ENCODE measurements at places on chromosomes 2 and 18.

DNA sequence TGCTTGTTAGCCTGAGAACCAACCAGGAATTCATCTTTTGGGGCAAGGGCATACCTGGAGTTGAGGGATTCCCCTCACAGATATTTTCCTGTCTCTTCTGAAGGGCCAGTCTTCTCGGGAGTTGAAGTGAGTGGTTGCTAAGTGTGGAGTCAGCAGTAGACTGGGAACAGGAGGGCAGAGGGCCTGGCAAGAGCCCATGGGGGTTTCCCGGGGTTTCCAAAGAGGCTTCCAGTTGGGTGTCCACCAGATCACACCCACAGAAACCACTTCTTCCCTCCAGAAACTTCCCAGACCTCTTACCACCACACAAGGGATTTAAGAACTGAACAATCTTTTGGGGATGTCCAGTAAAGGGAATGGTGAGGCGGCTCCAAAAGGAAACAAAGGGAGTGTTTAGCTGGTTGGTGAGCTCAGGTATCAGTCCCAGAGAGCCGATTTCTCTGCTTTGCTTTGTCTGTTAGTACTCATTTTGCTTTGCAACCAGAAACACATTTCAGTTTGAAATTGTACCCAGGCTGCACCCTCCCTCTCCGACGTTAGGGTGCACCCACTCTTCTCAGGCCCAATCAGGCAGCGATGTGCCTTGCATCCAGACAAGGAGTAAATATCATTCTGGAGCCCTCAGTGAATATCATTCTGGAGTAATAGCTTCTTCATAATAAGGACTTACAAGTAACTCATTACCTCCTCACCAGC is 47.5 kb upstream of the SPATS2L start:
- no peak for DNase-seq

DNA sequence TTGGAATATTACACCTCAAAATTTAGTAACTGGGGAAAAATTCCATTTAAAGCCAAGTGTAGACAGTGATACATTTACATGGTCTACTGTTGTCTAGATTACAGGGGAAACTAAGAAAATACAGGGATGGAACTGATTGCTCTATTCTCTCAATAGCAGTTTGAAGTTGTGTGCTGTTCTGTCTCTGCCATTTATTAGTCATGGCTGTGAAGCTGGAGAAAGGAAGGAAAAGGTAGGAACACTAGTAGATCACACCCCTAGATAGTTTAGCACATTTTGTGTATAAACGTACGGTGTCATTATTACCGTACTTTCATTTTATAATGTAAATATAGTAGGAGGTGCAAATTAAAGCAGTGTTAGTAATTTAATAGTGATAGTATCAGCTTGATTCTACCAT is 170.5 kb downstream of the PHLPP1 start:
- DNase-seq, result no peak

DNA sequence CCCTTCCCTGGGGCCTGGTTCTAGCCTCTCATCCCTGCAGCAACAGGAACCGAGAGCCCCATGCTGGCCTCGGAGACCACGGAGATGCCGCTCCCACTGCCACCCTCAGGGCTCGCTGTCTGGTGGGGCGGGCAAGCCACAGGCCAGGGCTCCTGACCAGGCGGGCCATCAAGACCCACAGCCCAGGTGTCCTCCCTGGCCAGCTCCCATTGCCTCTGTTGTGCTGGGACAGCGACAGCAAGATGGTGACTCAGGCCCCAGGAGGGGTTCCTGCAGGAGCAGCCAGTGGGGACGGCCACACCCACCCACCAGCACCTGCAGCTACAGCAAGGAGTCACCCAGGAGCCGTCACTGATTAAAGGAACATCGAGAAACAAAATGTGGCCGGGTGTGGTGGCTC is 7.4 kb downstream of the KLHL30 start:
- DNase-seq, result no peak

- DNase-seq, result no peak
These were observed 73.6 kb upstream of the RTN4 start for GRCh38 chr2:55123851-55124269.

GRCh38 chr2:219300022-219300421 is 9.2 kb downstream of the PTPRN start:
- DNase-seq, result no peak

DNA sequence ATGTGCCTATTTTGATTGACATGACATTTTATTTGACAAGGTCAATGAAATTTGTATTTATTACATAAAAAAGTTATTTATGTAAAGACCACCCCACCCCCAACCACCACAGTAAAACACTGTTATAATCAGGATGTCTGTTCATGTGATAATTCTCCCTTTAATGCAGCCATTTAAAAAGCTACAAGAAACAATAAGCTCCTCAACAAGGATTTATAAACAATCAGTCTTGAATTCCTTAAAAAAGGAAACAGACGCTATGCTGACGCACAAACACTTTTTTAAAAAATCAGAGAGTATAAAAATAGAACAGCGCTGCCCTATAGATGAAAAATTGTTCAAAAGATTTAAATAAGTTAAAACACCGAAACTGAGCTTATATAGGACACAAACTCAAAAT is 102.2 kb downstream of the SOS1 start:
- DNase-seq, result no peak

DNA sequence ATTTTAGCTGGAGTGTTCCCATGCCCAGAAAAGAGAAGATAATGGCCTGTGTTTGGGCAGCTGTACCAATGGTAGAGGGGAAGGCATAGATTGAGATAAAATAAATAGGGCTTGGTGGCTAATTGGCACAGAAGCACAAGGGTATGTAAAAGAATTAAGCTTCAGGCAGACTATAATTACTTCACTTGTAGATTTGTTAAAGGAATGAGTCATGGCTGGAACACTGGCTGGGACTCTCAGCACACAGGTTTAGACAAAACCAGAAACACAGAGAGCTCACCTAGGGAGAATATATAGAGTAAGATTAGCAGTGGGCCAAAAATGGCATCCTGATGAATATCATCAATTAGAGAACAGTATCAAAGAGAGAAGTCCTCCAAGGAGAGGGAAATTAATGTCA is 198.3 kb upstream of the FIGN start:
- no peak for DNase-seq

- DNase-seq, result no peak
These were observed 336.1 kb downstream of the RBM43 start for GRCh38 chr2:150925611-150926010.

DNA sequence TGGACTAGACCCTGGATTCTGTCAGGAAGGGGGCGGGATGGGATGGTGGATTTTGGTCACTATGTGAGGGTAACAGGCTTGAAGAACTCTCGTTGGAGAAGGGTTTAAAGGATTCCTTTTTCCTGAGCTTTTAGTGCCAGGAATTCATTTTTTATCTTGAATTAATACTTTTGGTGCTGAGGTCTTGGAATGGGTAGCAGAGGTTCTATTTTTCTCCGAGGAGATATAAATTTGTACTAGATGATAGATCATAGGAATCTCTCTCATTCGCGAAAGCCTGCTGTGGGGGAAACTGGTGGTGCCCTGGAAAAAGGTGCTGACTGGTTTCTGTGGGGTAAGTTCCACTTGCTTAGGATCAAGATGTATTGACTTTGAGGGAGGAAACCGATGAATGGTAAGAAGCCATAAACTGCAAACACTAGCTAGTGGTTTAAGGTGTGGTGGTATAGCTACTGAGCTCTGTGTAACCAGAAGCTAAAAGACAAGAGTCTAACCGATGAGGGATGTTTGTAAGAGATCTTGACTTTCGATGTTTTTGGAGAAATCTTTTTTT is 706 bp downstream of the AGPS start:
- peak; percentile 22 for DNase-seq

- peak; percentile 91 for DNase-seq
These were observed 69.3 kb downstream of the MBP start for GRCh38 chr18:77063260-77063659.

DNA sequence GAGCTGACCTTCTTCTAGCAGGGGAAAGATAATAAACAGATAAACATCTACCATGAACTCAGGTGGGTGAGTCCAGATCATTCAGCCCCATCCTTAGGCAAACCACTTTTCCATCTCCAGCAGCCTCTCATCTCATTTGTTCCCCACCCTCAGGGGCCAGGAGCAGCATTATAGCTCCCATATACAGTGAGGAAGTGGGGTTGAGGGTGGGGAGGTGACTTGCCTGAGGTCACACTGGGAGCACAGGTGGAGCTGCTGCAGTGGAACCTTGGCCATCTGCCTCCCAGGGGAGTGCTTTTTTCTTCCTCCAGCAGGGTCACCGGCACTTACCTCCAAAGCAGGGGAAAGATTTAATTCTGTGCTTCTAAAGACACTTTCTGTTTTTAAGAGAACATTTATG is 212.5 kb upstream of the SMAD2 start:
- no peak for DNase-seq

- DNase-seq, result no peak
These were observed 162.1 kb upstream of the SH3BP4 start for GRCh38 chr2:234789556-234790325.

- no peak for DNase-seq
These were observed 121.1 kb upstream of the TEX51 start for GRCh38 chr2:126777620-126777978.

GRCh38 chr2:119549241-119549640 is 5.0 kb downstream of the CFAP221 start:
- DNase-seq, result no peak

DNA sequence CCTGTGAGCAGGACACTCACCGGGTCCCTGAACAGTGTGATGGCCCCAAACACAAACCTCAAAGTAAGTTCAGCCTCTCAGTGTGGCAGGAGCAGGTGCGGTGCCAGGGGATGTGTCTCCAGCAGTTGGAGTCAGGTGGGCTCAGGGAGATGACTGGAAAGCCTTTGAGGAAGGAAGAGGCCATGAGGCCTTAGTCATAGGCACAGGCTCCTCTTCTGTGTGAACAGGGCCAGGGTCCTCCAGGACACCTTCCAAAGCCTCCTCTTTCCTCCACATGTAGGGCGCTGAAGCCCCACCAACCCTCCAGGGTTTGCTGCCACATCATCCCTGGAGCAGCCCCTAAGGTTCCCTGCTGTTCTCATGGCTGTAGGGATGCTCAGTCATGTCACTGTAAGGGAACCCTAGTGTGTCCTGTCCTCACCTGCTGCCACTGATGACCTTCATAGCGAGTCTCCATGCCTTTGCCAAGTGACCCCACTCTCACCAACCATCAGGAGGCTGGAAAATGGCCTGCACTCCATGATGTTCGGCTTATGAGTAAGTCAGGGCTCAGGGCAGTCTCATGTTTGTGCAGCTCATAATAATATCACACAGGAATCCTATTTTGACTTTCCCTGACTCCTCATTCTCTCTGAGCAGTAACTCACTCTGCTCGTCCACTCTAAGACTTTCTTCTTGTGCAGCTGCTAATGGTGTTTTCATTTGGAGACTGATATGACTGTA is 1152.9 kb downstream of the RPIA start:
- no peak for DNase-seq

GRCh38 chr2:211879323-211879722 is 659.3 kb downstream of the ERBB4 start:
- DNase-seq, result no peak

DNA sequence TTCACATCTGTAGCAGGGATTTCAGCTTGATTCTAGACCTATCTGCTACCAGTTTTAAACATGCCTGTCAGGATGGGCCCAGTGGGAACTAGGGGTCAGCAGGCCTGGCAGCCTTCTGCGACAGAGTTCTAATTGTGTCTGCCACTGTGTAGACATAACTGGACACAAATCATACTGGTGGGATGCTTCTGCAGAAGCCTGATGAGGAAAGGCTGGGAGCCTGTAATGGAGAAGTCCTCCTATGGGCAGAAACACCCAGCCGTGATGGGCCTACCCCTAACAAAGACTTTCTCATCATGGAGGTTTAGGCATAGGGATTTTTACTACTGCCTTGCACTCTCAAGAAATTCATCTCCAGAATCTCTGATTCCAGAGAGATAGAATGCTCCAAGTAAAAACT is 166.9 kb downstream of the PDE11A start:
- no peak for DNase-seq

- DNase-seq, result no peak
These were observed 3.7 kb downstream of the ADNP2 start for GRCh38 chr18:80112624-80113248.

GRCh38 chr18:79902075-79902474 is 49.4 kb downstream of the SLC66A2 start:
- no peak for DNase-seq

DNA sequence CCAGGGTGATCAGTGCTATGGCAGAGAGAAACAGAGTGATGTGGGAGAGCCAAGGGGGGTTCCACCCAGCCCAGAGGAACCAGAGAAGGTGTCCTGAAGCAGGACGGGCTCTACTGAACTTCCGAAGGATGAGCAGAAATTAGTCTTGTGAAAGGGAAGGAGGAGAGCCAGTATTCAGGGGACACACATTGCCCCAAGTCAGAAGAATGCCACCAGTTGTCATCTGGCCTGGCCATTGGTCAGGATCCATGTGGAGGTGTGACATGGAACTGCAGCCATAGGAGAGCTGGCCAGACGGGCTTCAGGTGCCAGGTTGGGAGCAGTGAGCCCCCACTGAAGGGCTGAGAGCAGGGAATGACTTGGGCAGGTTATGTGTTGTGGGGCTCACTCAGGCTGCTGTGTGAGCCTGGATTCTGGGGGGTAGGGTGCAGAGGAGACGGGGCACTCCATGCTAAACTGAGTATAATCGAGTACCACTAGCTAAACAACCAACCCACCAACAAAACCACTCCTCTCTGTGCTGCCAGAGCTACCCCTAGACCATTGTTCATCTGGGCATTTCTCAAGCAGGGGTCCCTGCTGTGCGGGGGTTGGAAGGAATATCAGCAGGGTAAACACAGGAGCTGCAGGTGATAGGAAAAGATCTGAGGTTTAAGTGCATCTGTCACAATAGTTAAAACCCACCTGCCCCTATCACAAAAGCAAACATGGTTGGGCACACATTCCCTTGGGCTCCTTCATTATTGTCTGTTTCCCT is 25.3 kb downstream of the MARCO start:
- DNase-seq, result no peak

DNA sequence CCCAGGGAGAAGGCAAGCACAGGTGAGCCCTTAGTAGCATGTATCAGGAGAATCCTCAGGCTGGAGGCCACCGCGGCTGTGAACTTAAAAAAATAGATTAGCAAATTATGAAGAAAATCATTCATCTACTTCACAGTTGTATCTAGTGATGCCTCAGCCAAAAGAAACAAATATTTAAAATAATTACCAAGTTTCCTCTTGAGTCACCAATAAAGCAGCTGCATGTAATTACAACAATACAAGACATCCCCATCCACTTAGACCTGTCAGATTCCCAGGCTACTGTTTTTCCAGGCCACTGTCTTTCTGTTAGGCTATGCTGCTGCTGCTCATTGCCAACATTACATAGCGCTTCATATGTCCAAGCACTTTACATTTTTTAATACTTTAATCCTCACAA is 54.6 kb upstream of the PHLPP1 start:
- DNase-seq, result no peak

DNA sequence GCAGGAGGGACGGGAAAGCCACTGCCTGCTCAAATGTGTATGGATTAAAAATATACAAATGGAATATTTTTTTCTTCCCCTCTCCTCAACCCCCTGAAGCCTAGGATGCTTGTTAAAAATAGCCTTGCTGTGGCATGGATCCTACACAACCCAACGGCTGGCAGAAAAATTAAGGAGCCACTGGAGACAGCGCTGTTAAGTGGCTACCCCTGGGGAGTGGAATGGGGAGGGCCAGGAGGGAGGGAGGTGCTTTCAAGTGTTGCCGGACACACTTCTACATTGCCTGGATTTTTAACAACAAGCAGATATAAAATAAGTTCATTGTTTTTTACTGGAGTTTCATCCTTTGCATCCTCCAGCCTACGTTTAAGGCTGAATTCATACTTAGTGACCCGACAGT is 66.6 kb downstream of the ZBTB7C start:
- DNase-seq, result no peak

GRCh38 chr2:70934981-70935380 is 719 bp upstream of the ATP6V1B1 start:
- DNase-seq, result no peak

- DNase-seq, result no peak
These were observed 6.4 kb downstream of the MBOAT2 start for GRCh38 chr2:8997108-8997507.
